ENCODE measurements at places on chromosomes 6 and 20.

- no peak for DNase-seq
Observed at GRCh38 chr20:49880177-49880576, 35.2 kb downstream of the SPATA2 start.

DNA sequence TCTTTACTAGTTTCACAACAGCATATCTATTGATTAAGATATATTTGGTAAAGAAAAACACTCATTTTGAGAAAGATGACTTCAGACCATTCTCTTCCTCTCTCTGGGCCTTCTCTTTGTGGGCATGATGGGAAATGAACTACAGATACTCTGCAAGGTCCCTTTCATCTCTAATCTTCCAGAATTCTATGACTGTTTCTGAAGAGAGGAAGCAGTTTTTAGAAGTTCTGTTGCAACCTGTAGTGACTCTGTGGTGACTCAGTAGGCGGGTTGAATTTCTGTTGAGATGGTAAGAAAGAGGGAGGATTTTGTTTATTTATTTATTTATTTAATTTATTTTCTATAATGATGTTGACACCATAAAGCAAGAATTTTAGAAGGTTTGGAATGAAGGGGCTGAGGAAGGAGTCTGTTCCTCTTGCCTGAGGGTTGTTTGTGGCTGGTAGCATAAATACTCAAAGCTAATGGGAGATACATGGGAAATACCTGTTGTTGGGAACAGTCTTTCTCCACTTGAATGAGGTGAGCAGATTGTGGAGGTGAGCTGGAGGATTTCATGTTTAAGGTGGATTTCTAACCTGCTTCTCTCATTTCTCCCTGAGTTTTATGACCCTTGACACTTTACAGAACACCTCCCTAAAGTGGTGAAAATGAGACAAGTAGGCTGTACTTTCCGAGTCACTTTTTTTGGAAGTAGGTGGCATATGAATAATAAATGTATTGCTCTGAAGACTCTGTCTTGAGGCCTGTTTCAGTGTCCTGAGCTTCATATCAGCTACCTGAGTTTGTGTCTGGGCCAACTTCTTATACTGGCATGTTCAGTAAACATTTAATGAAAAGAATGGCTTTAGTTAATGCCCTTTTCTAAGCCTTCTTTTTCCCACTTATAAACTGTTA, 15.0 kb downstream of the ACSS2 start:
- DNase-seq, result peak; percentile 88

DNA sequence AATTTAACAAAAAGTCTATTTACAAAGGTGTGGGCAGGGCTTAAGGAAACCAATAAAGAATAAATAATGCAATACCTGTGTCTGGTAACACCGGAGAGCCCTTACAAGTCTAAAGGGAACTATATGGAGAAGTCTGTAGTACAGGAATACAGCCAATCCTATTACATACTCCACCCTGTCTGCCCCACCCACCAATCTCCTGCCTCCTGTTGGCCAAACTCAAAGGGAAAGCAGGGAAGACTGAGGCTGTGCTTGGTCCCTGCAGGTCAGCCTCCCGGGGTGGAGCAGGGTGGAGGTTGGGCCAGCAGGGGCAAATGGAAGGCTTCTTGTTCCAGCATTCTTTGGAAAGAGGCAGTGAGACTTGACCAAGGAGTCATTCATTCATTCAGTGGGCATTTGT, 31.5 kb downstream of the METTL24 start:
- no peak for DNase-seq

- DNase-seq, result no peak
Observed at GRCh38 chr20:37845241-37845681, 57.7 kb upstream of the VSTM2L start.

- no peak for DNase-seq
Observed at GRCh38 chr6:38909015-38909730, 139.4 kb upstream of the GLP1R start.

DNA sequence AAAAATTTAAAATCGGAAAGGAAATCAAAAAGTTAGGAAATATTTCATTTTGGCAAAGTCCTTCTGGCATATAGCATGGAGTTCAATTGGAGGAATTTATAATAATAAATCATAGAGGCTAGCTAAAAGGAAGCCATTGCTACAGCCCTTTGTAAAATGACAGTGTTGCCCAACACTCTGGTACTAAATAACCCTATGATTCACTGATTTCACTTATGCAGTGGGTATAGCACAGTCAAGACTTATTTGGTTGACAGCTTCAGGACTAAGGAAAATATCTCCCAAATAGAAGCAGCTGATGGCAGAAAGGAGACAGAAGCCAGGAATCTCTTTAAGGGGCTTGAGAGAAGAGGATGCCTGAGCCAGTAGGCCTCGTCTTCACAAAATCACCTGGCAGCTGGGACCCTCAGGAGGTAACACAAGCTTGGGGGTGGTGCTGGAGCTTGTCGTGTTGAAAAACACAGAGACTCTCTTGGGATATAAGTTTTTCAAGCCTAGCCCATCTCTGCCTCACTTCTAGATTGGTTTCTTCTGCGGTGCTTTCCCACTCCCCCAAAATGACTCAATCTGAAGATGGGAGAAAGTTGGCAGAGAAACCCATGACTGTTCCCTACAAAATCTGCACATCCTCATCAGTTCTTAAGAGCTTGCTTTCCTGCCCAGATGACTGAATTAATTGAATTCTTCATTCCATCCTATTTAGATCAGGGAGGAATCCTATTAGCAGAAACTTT, 38.4 kb upstream of the EYA4 start:
- no peak for DNase-seq

DNA sequence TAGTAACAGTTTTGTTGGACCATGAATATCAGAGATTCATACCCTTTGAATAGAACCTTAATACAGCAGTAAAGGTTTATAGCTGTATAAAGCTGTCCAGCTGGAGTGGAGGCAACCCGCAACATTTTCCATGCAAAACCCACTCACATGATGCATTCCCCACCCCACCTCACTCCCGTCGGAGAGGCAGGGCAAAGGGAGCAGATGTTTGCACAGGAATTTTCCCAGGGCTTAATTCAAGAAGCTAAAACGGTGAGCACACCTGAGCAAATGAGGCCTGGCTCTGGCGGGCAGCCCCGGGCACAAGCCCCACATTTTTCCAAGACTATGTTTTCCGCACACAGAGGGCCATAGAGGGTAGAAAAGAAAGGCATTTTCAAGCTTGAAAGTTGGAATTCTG, 191.7 kb downstream of the FOXC1 start:
- no peak for DNase-seq

- DNase-seq, result no peak
Observed at GRCh38 chr20:16548068-16548672, 25.1 kb downstream of the KIF16B start.

- DNase-seq, result no peak
Observed at GRCh38 chr20:52142757-52143156, 48.8 kb downstream of the ZFP64 start.

DNA sequence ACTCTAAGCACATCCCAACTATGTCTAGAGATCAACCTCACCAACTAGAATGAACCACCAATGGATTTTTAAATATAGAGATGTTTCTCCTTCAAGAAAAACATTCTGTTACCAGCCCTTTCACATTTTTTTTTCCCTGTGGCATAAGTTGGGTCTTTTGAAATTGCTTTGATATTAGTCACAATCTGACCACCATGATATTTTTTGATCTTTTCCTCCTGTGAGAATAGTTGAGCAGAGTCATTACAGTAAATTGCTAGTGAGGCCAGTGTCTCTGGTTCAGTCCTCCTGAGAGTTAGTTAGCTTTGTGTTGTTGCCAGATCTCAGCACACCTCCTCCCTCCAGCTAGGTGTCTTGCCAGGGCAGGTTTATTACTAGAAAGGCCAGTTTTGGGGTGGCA, 79.7 kb upstream of the MYLIP start:
- DNase-seq, result no peak

- no peak for DNase-seq
Observed at GRCh38 chr6:135158397-135158796, 22.7 kb upstream of the MYB start.

- peak; percentile 48 for DNase-seq
Observed at GRCh38 chr6:41581381-41581991, 35.3 kb downstream of the FOXP4 start.

DNA sequence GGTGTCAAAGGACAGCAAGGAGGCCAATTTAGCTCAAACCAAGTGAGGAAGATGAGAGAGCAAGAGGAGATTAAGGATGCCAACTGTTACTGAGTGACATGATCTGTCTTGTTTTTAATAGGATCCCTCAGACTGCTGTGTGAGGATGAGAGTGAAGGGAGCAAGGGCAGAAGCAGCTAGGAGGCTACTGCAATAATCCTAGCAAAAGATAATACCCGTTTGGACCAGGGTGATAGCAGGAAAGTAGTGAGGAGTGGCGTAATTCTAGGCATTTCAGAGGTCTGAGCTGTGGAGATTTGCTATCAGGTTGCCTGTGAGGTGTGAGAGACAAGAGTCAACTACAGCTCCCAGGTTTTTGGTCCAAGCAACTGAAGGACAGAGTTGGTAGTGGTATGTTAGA, 14.7 kb downstream of the UBE2V1 start:
- no peak for DNase-seq

All from MV-4-11 (cell line).